ENCODE measurements at places on chromosomes 3 and 15.
A peak's percentile ranks its signal among the peaks of the same experiment; 100 is the strongest.

- no peak for DNase-seq
Observed at GRCh38 chr15:59237924-59238331, 31.3 kb downstream of the LDHAL6B start.

GRCh38 chr3:160065786-160066185 is 77.2 kb downstream of the IL12A start:
- no peak for DNase-seq

- no peak for DNase-seq
Observed at GRCh38 chr15:59168536-59168935, 38.1 kb upstream of the LDHAL6B start.

GRCh38 chr3:52851348-52851747 is 16.5 kb upstream of the MUSTN1 start:
- peak; percentile 20 for DNase-seq

- no peak for DNase-seq
Observed at GRCh38 chr3:61518590-61518989, 42.8 kb upstream of the PTPRG start.

GRCh38 chr15:79403501-79403900 is 28.6 kb upstream of the MINAR1 start:
- no peak for DNase-seq

DNA sequence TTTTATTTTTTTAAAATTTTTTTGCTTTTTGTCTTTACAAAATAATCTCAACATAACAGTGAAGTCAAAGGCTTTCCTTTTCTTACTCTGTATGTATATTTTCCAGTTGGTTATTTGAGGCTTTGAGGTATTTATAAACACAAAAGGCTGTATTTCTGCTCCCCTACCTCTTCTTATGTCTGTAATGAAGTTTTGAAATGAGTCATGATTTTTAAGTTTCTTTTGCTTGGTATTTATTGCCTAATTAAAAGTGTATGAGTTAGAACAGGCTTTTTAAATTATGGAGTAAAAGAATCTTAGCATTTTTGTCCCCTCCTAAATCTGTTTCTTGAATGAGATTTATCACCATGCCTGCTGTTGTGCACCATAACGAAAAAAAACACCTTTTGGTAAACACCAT is 66.0 kb downstream of the DCUN1D1 start:
- no peak for DNase-seq

GRCh38 chr3:189883113-189883753 is 237.5 kb downstream of the P3H2 start:
- no peak for DNase-seq

GRCh38 chr3:129481766-129482332 is 41.8 kb downstream of the IFT122 start:
- peak; percentile 51 for DNase-seq

DNA sequence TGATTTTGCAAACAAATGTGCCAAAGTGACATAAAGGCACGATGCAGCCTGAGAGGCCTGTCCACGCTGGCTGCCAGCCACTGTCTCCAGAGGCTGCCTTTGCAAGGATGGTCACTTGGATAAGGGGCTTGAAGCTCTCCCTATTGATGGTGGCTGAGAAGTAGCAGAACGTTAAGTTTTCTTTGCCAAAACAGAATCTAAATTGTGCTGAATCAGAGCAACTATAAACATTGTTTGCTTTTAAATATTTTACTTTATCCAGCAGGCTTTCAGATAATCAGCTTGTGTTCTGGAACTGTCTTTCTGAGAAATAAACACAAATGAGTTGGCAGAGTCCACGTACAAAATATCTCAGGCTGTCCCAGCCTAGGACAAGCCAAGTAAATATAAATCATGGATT is 23.8 kb upstream of the CNBP start:
- no peak for DNase-seq
